ENCODE measurements at places on chromosomes 3 and 15.

DNA sequence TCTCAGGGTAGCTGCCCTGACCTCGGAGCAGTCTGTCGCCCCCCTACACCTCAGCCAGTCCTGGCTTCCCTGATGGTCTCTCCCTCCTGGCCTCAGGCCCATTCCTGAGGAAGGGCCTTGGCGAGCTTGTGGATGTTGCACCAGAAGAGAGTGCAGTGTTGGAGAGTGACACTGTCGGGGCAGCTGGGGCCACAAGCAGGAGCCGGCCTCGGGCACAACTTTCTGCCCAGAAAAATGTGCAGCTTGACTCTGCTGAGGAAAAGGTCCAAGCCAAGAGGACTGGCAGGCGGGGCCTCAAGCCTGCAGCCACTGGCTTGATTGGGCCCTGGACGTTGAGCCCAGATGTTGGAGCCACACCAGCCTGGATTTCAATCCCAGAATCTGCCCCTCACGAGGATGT is 12.8 kb downstream of the HEMK1 start:
- no peak for DNase-seq

DNA sequence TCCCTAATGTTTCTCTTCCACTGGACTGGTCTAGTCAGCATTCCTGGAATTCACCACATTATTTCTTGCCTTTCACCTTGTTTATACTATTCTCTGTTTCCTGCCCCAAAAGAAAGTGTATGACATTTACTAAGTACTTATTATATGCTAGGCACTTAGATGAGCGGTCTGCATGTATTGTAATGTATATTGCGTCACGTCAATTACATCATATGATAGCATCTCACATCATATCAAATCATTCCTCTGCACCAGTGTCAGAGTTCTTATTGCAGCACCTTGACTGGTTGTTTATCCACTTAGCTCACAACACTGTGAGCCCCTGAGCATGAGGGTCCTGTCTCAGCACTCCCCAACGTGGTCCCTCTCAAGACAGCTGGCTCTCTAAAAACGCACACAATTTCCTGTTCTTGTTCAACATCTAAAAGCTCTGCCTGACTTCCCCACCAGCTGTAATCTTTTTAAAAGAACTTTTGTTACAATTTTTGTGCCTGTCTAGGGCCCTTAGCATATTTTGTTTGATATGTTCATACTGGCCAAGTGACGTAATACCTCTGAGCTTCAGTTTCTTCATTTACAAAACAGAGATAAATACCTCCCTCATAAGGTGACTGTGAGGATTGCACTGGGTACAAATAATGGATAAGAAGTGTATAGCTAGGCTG is 58.8 kb downstream of the ARHGAP31 start:
- no peak for DNase-seq

DNA sequence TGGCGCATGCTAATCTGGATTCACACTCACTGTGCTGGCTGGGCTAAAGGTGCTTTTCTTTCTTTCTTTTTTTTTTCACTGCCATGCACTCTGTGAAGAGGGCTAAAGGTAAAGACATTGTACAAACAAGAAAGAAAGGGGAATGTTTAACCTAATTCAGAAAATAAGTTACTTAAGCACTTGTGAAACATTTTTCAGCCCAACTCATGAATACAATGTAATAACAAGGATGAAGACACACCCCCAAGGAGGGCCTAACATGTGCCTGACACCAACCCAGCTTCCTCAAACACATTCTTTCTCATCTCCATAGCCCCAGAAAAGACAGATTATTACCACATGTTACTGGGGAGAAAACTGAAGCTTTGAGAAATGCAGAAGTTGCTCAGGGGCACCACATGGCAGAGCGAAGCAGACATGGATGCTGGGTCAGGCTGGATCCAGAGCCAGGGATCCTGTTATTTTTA is 5.7 kb downstream of the STIMATE start:
- DNase-seq, result no peak

DNA sequence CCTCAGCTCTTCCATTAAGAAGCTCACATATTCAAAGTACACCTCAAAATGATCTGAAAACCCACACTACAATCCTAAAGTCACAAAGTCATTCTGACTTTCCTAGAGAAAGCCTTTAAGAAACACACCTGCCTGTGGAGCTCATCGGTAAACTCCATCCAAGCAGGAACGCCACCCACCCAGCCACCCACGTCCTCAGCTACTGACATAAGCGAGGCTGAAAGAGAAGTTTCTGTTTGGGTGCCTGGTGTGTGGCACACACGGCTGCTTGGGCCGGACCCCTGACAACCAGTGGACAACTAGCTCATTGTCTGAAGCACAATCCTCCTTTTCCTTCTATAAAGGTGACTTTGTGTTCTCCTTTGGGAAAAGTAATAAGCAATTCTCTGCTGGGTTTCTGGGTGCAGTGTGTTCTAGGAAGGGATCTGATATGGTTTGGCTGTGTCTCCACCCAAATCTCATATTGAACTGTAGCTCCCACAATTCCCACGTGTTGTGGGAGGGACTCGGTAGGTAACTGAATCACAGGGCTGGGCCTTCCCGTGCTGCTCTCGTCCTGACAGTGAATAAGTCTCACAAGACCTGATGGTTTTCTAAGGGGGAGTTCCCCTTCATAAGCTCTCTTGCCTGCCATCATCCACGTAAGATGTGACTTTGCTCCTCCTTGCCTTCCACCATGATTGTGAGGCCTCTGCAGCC is 26.1 kb downstream of the FAM174B start:
- no peak for DNase-seq

- no peak for DNase-seq
These were observed 45.5 kb downstream of the HPS3 start for GRCh38 chr3:149174901-149175300.

DNA sequence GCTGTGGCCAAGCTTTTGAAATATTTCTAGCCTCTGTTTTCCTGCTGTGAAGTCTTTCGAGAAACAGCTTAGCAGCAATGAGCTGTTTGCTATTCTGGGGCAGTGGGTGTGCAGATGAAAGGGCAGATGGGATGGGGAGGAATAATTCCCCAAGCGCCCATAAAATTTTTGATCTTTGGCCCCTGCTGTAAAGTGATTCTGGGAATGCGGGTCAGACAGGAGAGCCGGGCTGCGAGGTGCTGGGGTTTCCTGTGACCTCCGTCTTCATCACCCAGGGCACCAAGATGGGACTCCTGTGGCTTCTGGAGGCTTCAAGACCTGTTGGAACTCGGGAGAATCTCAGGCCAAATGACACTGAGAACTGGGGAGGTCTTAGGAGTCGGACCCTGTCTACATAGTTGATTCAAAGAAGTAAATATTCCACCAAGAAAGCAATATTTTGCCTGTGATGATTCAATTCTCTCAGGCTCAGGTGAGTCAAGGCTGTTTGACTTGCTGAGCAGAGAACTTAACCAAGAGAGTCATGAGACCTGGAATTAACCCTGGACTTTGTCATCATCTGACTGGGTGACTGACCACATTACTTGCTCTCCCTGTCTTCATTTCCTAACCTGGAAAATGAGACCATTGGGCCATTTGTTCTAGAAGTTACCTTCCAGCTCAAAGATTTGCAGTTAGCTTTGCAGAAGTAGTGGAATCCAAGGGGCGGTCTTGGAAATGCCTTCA is 86.4 kb downstream of the POLR2M start:
- DNase-seq, result no peak

GRCh38 chr15:63555507-63555906 is 41.7 kb upstream of the FBXL22 start:
- no peak for DNase-seq

GRCh38 chr3:138349926-138350665 is 1.7 kb downstream of the MRAS start:
- DNase-seq, result no peak

- DNase-seq, result no peak
These were observed 61.0 kb downstream of the APBA2 start for GRCh38 chr15:28946803-28947202.

DNA sequence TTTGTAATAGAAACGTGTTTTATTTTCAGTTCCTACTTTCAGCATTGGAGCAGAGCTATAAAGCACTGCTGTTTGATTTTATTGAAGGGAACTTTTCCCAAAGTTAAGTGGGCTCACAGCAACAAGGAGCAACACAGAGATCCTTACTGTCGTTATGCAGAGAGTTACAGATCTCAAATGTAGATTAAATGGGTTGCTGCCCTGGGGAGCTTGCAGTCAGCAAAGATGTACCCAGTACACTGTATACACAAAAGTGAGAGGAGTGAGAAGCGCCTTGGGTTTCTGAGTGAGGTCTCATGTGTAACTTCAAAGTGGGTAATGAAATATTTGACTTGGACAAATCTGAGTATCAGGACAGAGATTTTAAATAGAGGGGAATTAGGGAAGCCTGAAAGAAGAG is 47.7 kb downstream of the MED12L start:
- DNase-seq, result no peak

- no peak for DNase-seq
These were observed 13.1 kb upstream of the USP3 start for GRCh38 chr15:63491116-63491827.

DNA sequence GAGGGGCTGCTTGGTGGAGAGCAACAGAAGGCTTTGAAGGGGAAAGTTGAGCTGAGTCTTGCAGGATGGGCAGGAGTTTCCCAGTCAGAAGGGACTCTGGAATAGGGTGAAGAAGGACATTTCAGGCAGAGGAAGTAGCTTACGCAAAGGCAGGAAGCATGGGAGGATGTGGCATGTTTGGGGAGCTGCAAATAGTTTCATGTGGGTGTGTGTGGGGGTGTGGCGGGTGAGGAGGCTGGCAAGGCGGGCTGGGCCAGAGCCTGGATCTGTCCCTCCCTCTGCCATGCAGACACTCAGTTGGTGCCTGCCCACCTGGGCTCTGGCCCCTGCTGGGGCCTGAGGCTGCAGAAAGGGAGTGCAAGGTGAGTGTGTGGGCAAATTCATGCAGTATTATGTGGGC is 10.4 kb downstream of the TEX264 start:
- DNase-seq, result no peak

DNA sequence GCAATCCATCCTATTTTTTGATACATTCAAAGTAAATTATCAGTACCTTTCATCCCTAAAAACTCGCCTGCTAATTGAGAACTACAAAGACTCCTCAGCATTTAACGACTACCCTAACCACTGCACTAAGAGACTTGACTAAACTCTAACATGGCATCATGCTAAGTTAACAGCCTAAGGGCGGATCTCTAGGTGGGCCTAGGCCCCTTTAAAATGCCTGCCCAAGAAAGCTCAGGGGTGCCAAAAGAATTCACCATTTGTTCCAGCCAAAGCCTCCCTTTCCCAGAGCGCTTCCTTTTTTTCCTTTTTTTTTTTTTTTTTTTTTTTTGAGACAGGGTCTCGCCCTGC is 568 bp upstream of the NEK4 start:
- DNase-seq, result no peak

- no peak for DNase-seq
These were observed 21.6 kb downstream of the LINS1 start for GRCh38 chr15:100580414-100580813.

- DNase-seq, result no peak
These were observed 154.8 kb upstream of the LRIG1 start for GRCh38 chr3:66655671-66656070.

DNA sequence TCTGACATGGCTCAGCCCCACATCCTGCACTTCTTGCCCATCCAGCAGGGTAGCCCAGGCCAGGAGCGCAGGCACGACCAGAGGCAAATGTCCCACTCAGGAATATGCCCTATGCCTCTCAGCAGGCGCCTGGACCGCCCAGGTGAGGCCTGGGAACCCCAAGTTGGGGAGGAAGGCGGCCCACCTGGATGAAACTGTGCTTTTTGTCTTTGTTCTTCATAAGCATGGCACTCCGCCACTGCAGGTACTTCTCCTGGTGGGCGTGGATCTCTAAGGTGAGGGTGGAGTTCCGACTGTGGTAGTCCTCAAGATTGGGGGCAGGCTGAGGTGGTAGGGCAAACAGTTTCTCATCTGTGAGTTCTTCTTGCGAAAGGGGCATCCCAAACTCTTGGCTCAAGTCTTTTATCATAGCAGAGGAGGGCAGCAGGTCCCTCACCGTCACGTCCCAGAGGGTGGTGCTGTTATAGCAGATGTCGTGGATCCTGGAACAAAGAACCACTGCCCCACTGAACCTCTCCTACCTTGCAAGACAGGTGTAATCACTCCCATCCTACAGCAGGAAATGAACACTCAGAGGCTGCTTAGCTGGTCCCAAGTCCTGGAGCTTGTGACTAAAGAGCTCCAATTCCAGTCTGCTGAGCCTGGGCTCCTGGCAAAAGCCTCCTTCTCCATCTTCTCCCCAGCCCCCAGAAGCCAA is 53.2 kb downstream of the ACAD9 start:
- no peak for DNase-seq

GRCh38 chr15:36278219-36278618 is 301.2 kb upstream of the CDIN1 start:
- no peak for DNase-seq

- DNase-seq, result no peak
These were observed 218.8 kb upstream of the HES1 start for GRCh38 chr3:193917158-193917557.

DNA sequence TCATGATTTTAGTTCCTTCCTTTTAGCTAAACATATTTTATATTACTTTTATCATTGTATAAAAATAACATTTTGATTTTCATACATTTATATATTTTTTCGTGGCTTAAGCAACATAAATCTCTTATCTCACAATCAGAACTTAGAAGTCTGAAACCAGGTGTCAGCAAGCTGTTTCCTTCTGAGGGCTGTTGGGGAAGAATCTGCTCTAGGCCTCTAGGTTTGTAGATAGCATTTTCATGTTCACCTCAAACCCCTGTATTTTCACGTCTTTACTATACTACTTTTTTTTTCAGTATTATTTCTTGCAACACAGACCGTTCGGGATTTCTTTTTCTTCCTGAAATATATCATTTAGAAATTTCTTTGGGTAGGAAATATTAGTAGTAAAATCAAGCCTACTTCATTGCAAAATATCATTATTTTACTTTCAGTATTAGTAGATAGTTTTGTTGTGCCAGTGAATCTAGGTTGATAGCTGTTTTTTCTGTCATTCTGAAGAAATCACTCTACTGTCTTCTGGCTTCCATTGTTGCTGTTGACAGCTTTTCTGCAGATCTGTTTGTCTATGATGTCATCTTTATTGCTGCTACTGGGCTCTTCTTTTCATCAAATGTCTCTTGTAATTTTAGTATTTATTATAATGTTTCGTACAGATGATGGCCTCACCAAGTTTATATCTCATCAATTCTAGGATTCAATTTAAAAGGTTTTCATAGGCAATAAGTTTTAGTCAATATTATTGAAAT is 756.3 kb downstream of the VGLL3 start:
- no peak for DNase-seq

GRCh38 chr15:88512078-88512477 is 34.4 kb downstream of the DET1 start:
- DNase-seq, result peak; percentile 66

DNA sequence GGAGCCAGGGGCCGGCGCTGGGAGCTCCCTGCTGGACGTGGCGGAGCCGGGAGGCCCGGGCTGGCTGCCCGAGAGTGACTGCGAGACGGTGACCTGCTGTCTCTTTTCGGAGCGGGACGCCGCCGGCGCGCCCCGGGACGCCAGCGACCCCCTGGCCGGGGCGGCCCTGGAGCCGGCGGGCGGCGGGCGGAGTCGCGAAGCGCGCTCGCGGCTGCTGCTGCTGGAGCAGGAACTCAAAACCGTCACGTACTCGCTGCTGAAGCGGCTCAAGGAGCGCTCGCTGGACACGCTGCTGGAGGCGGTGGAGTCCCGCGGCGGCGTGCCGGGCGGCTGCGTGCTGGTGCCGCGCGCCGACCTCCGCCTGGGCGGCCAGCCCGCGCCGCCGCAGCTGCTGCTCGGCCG is 1.5 kb downstream of the SMAD6 start:
- no peak for DNase-seq

All from NCI-H1694 treated with DMSO at 0.1 percent for 48 hours (cell line).